ENCODE measurements at places on chromosomes 2 and 18.
A peak's percentile ranks its signal among the peaks of the same experiment; 100 is the strongest.

DNA sequence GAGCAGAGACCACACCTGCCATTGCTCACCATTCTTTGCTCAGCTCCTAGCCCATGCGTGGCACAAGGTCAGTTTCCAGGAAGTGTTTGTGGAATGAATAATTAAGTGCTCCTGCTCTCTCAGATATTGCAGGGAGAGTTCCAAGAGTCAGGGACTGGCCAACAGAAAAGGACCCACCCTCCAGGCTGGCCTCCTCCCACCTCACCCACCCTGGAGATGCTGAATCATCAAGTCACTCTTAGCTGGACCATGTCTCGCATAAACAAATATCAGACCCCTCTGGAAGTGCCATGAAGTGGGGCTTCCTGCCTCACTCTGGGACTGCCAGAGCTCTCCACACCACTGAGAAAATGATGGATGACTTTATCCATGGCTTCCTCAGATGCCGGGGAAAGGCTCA lies 256.0 kb downstream of the TNS1 start:
- no peak for DNase-seq

GRCh38 chr18:39188278-39188677 lies 1622.7 kb upstream of the CELF4 start:
- DNase-seq, result no peak

- no peak for DNase-seq
Observed at GRCh38 chr18:35938562-35938961, 33.9 kb upstream of the RMP24 start.

GRCh38 chr18:5467671-5468070 lies 76.1 kb downstream of the EPB41L3 start:
- no peak for DNase-seq

- no peak for DNase-seq
Observed at GRCh38 chr2:31524592-31524991, 56.1 kb downstream of the SRD5A2 start.

DNA sequence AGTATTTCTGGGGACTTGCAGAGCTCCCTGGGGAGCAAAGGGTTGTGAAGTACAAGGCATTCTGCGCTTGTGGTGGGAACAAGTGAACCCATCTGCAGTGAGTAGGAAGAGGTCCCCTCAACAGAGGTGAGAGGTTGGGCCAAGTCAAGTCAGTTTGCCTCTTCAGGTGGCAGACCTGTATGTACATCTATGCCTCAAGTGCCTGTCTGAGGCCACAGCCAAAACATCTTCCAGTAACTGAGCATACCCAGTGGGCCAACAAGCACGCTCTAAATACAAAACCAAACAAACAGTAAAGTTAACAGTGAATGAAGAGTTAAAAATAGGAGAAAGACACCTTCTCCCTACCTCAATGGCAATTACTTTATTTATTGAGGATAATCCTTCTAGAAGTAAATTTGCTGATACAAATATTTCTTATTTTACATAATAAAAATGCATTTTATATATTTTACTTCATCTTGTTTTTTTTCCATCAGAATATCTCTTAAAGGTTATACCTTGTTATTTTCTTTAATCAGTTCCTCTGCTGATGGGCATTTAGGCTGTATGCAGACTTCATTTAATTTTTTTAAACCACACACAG lies 2.5 kb downstream of the GYPC start:
- DNase-seq, result no peak

- no peak for DNase-seq
Observed at GRCh38 chr2:74873678-74874640, 40.0 kb downstream of the HK2 start.

DNA sequence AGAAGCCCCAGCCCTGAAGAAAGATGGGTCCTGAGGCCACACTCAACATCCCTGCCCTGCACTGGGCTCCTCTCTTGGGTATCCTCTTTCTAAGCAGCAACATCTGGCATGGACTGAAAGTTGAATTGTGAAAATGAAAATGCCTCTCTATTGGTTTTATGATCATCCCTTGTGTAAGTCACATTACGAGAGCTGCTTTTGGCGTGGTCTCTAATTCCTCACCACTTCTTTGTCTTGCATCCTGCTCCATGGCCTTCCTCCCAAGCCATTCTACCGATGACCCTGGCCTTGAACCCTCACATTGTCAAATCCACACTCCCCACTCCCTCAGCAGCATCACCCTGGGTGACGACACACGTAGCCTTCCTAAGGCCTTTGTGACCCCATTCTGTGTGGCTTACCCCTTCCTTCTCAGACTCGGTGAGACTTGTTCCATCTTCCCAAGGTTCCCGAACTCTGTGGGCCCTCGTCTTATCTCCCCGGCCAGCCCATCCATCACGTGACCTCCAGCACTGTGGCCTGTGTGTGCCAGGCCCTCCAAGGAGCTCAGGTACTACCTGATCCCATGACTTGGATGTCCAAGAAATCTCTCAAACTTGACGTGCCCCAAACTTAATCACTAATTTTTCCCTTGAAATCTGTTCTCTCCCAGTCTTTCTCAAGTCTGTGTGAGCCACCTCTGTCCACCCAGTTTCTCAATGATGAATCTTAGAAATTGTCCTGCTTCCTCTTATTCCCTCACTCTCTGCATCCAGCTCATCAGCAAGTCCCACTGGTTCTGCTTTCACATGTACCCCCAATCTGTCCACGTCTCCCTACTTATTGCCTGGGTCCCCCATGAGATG lies 194.7 kb upstream of the HS6ST1 start:
- DNase-seq, result no peak

GRCh38 chr2:168821992-168822391 lies 19.6 kb downstream of the NOSTRIN start:
- DNase-seq, result no peak

DNA sequence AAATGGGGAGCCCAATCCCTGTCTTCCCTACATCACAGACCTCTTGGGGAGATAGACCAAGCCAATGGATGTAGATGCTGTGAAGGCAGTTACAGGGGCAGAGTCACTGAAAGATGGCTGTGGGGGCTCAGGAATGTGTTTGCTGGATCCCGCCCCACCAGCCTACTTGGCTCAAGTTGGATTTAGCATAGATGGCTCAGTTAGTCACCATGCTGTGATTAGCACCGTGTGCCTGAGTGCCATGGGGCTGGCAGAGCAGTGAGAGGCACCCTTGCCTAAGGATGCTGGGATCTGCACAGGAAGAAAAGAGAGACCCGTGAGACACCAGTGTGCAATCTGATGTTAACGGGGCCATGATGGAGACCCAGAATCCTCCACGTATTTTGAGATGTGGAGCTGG lies 228.3 kb downstream of the DYSF start:
- no peak for DNase-seq

- DNase-seq, result no peak
Observed at GRCh38 chr2:9772999-9773902, 70.0 kb upstream of the TAF1B start.

GRCh38 chr2:217394510-217395351 lies 534.9 kb upstream of the TNP1 start:
- no peak for DNase-seq

- DNase-seq, result no peak
Observed at GRCh38 chr2:241849616-241850543, 8.8 kb downstream of the PDCD1 start.

DNA sequence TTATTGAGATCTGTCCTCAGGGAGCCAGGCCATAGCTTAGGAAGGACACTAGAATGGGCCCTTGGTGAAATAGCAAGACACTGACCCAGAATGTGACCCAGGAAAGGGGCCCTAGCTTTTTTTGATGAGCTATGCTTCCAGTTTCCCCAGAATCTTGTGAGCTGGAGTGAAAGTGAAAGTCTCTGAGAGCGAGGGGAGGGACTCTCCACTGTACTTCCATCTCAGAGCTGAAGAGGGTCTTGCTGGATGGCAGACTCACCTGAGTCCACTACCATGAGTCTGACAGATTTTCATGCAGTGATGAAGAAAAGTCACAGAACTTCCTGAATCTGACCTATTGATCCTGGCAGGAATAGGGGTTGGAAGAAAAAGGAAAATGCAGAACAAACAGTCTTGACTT lies 3.1 kb downstream of the ARHGAP25 start:
- no peak for DNase-seq

DNA sequence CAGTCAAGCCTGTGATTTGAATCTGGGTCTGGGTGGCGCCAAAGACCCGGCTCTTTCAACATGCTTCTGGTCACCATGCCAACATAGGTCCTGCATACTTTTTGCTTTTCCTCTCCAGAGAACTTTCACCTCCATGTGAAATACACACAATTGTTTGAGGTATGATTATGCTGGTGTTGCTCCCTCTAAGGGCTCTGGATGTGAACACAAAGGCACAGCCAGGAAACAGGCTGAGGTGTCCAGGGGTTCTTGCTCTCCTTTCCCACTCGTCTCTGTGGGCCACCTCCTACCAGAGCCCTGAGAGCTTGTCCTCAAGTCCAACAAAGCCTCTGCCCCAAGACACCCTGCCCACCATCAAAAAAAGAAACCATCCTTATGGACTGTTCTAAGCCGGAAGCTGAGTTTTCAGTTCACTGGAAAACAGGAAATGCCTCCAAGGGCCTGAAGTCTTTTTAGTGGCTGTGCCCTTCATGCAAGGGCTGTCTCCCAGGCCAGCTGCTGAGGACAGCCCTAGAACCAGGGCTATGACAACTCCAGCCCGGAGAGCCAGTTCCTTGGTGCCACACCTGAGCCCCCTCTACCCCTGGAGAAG lies 100.2 kb upstream of the EPAS1 start:
- DNase-seq, result no peak

DNA sequence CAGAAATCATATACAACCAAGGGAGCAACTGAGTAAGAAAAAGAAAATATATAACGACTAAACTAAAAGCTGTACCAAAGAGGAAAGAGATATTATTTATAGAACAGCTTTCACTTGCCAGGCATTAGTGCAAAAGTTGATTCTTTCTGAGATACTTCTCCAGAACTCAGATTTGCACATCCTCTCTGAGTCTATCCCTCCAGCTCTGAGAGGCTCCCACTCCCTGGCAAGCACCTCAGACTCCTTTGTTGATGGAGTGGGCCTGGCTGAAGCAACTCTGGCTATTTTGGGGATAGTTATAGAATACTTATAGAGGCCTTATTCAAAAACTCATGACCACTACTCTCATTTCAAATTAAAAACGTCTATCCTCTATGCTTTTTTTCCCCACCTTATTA lies 501.6 kb upstream of the TNP1 start:
- no peak for DNase-seq

GRCh38 chr18:2805970-2806943 lies 40.5 kb upstream of the EMILIN2 start:
- no peak for DNase-seq

GRCh38 chr2:216285701-216286100 lies 86.6 kb downstream of the MARCHF4 start:
- no peak for DNase-seq

DNA sequence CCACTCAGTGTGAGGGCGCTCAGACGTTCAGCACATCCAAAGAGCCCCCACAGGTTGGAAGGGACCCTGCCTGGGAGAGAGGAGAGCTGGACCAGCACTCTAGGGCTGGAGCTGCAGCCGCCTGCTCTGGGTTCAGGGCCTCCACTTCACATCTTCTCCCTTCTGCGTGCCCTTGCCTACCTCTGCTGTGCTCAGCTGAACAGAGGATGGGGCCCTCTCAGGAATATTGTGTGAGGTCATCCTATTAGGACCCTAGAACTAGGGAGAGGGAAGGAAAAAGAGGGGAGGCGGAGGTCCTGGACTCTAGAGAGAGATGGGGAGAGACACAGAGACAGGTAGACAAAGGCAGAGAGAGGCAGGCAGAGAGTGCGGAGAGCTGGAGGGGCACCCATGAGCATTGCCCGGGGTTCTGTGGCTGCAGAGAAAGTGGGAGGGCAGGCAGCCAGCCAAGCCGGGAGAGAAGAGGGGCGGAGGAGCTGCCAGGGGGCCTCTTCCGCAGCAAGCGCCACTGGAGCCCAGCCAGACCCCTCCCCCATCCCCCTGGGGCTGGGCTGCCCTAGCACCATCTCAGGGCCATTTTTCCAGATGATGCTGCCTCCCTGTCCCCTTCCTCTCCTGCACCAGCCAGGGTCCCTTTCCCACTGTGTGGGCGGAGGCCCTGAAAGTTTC lies 8.3 kb upstream of the TNS1 start:
- no peak for DNase-seq

DNA sequence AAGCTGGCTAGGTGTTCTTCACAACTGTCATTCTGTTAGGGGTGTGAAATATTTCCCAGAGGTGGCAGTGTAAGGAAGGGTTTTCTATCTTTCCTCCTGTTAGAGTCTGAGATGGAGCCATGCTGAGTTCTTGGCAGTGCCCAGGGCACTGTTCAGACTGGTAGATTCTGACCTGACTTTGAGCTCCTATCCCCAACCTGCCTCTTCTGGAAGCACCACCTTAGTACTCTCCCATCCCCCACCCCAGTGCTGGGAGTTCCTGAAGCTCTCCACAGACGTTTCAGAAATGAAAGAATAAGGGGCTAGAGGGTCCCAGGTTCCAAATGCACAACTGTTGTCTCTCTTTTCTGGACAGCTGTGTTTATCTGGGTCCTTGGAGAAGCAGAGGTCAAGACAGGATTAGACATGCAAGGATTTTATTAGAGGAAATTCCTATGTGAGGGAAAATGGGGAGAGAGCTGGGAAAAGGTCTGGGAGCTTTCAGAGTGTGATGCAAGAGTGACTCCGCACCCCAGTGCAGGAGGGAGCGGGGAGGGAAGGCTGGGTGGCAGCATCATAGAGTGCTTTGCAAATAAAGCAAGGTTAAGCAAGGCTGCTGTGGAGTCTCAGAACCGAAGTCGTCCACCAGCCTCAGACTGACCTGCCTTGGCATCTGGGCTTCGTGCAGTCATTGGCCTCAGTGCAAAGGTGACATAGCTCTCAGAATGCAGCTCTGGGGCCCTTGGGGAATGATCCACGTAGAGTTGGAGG lies 75.5 kb downstream of the SLC4A3 start:
- DNase-seq, result no peak

- no peak for DNase-seq
Observed at GRCh38 chr2:112149194-112149593, 11.0 kb downstream of the FBLN7 start.

GRCh38 chr18:26159353-26159752 lies 25.7 kb downstream of the PSMA8 start:
- DNase-seq, result no peak

DNA sequence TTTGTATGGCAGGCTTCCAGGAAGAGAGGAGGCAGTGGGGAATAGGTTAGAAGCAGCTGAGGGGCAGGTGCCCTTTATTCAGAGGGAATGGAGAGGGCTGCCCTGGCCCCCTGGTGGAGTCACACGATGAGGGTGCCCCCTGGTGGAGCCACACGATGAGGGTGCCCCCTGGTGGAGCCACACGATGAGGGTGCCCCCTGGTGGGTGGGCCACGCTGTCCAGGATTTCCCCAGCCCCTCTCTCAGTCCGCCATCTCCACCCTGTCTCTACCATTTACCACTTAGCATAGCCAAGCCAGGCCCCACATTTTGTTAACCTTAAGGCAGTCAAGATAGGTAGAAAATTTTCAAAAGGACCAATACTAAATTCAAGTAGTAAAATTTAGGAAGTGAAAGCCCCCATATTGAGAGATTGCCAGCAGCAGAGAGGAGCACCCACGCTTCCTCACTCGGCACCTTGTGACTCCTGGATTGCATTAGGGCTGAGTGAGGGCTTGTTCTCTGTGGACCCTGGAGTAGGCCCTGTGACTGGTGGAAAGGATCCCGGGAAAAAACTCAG lies 10.4 kb upstream of the FAM228A start:
- DNase-seq, result peak; percentile 24

GRCh38 chr2:236918545-236918944 lies 167.1 kb upstream of the COPS8 start:
- DNase-seq, result no peak

GRCh38 chr2:152578573-152578972 lies 138.7 kb downstream of the PRPF40A start:
- DNase-seq, result no peak

- DNase-seq, result no peak
Observed at GRCh38 chr18:505483-506122, 5.1 kb upstream of the COLEC12 start.

All from stimulated activated CD4-positive, alpha-beta T cell treated with anti-CD3 and anti-CD28 coated beads, Interleukin-12 subunit alpha, Interleukin-12 subunit beta, amount 100 ng/mL, for 48 hours (primary cell).